HT-29 (cell line): ENCODE measurements at places on chromosomes 5 and 9.
A peak's percentile ranks its signal among the peaks of the same experiment; 100 is the strongest.

GRCh38 chr9:118510711-118511110, 806.5 kb downstream of the TLR4 start:
- DNase-seq = no peak

DNA sequence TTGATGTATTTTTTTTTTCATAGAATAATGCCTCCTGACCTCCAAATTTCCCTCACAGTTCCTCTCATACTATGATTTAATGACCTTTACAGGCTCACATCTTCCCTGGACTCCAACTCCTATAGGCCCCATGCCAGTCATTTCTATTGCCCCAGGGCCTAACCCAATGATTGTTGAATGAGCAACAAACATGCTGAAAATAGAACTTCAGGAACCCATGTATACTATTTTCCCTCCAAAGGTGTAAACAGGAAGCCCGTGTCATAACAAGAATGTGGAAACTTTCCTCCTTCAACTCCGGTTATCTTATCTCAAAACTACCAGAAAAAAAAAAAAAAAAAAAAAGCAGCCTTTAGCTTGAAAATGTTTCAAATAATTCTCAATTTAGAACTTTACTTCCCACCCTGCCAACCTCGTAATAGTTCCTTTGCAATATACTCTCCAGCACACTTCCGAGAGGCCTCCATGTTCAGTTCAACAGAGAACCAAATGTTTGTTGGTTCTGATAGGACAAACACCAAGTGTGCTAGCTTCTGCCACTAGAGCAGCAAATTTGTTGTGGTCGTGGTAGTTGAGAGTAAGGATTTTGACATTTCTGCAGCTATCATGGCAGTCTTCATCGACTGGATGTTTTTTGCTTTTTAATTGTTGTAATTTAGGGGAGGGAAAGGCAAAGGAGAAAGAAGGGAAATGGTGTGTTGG, 25.8 kb downstream of the TRPM6 start:
- DNase-seq = no peak

GRCh38 chr9:134611046-134611445, 30.6 kb upstream of the COL5A1 start:
- no peak for DNase-seq

GRCh38 chr5:106172681-106173532, 1497.8 kb downstream of the EFNA5 start:
- DNase-seq = peak; percentile 83

DNA sequence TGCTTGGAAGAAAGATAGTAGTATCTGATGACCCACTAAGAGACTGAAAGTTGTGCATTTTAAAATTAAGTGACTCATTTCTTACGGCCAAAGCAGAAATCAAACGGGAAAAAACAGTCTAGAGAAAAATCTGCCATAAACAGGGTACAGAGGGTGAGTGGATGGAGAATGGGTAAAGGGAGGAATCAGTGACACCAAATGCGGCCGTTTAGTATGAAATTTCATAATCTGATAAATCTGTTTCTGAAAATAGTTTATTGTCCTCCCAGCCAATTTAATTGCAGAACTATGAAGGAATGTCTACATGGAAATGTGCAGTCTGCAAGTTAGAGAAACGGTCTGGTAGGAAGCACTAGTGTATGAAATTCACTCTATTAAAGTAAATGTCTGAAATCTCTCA, 39.5 kb downstream of the ADAMTS12 start:
- DNase-seq = no peak

DNA sequence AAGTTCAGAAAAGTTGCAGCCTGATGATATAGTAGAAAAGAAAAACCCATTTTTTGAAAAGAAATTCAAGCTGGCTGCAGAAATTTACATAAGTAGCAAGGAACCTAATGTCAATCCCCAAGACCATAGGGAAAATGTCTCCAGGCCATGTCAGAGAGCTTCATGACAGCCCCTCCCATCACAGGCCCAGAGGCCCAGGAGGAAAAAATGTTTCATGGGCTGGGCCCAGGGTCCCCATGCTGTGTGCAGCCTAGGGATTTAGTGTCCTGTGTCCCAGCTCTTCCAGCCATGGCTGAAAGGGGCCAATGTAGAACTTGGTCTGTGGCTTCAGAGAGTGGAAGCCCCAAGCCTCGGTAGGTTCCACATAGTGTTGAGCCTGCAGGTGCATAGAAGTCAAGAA, 220.3 kb downstream of the CSNK1G3 start:
- DNase-seq = no peak

DNA sequence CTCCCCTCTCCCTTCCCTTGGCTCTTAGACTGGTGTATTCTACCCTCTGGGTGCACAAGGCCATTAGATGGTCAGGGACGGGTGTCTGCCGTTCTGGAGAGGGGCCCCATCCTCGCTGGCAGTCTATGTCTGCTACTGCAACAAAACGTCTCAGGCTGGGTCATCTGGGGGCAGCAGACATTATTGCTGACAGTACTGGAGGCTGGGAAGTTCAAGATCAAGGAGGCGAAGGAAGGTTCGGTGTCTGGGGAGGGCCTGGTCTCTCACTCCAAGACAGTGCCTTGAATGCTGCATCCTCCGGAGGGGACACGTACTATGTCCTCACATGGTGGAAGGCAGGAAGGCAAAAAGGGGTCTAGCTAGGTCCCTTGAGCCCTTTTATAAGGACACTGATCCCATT, 93.4 kb upstream of the COL5A1 start:
- DNase-seq = no peak

DNA sequence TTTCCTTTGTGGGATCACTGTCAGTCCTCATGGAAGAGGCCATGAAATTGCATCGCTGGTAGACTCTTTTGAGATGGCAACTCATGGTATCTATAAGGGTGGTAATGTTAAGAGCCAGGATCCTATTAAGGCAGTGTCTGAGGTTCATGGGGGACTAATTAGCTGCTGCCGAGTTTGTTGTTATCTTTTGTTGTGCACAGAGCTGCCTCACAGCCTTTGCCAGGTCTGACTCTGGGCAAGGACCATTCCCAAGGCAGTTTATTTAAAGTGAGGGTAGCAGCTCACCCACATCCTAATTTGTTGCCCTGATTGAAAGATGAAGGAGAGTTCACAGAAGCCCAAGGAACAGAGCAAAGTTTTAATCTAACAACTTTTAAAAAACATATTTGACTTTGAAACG, 7.9 kb downstream of the SMARCA2 start:
- DNase-seq = no peak

DNA sequence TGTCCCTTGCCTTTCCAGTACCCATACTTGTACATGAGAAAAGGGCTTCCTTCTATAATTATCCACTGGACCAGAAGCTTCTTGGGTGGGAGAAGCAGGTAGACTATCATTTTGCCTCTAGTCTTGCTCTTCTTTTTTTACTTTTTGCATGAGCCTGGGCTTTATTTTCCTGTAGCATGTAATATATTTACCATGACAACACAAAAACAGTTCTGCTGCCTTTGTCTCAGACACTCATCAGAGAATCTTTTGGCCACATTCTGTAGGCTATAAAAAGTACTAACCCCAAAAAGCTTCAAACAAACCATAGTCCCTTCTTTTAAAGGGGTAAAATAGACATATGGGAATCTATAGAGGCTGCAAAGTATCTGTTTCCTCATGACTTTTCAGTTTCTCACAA, 339.2 kb upstream of the PIK3R1 start:
- no peak for DNase-seq

GRCh38 chr5:111635916-111636570, 121.0 kb downstream of the NREP start:
- DNase-seq = no peak

DNA sequence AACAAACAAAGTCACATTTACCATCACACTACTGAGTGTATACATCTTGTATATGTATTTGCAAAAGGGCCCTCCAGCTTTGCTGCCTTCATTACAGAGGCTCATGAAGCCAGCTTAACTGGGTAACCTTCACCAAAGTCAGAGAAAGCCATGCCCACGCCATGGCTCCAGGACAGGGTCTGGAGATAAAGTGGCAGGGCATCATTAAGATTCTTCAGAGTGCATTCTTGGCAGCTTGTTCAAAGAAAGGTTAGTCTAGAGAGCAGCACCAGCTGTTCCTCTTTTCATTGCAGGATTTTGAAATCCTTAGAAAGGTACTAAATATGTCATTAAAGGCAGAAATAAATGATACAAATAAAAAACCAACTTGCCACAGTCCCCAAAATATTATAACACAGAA, 333.2 kb downstream of the NDUFS4 start:
- DNase-seq = no peak

DNA sequence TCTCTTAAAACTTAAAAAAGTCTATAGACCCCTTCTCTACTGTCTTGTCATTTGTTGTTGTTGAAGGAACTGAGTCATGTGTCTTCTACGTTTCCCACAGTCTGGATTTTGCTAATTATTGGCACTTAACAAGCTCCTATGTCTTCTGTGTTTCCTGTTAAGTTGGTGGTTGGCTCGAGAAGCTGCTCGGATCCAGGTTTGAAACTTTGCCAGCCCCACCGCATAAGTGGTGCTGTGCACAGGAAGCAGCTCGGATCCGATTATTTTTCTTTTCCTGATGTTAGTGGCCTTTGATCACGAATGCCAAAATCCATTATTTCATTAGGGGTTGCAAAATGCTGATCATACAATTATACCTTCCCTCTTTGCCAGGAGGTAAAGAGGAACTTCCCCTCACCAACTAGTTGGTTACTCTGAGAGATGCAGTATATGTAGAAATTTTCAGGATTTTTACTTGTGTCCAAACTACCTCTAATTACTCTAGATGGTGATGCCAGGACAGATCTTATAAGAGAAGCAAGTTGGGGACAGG, 186.5 kb downstream of the NSG2 start:
- DNase-seq = no peak

DNA sequence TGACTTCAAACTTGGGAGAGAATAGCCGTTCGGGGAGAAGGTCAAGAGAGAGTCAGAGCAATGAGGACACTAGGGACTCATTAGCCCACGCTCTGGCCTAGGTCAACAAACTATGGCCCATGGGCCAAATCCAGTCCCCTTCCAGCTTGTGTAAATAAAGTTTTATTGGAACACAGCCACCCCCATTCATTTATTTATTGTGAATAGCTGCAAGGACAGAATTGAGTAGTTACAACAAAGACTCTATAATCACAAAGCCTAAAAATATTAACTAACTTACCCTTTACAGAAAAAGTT, 33.1 kb upstream of the TRIM32 start:
- no peak for DNase-seq

DNA sequence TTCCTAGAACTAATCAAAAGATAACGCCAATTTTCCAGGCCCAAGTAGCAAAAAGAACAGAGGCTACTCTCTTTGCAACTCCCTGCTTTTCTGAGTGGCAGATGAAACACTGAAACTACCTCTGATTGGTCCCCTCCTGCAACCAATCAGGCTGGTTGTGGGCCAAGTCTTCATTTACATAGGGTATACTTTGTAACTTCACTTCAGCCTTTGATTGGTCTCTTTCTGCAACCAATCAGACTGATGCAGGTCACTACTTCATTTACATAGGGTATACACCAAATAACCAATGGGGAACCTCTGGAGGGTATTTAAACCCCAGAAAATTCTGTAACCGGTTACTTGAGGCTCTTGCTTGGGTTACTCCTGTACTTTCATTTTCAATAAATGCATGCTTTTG, 289.6 kb downstream of the MED10 start:
- no peak for DNase-seq
